ENCODE measurements at places on chromosomes 12 and 14.

DNA sequence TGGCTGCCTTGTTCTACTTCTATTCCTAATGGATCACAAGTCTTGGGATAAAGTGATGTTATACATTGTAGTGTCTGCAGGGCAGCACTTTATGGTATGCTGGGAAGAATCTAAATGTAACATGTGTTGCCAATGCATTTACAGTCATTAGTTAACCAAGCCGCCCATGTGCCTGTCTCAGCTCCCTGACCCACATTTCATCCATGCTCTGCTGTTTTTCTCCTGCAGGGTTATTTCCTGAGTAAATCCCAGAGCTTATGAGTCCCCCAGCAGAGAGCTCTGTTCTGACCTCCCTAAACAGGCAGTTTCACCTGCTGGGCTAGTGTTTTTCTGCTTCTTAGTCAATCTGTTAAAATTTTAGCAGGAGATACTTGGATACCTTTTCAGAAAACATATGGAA lies 4.4 kb upstream of the TMTC2 start:
- DNase-seq, result no peak
- peaks cover 12% of the 10 kb centered on the region for H3K4me1 ChIP-seq
- H3K36me3 ChIP-seq, result no peaks in the 10 kb centered on the region

- H3K27ac ChIP-seq, result no peak overlapping the region
- H3K4me3 ChIP-seq, result no peak overlapping the region
- H3K36me3 ChIP-seq, result peaks cover 9% of the 10 kb centered on the region
- DNase-seq, result no peak
- H3K27me3 ChIP-seq, result no peaks in the 10 kb centered on the region
These were observed 9.3 kb upstream of the USP15 start for GRCh38 chr12:62250671-62251608.

DNA sequence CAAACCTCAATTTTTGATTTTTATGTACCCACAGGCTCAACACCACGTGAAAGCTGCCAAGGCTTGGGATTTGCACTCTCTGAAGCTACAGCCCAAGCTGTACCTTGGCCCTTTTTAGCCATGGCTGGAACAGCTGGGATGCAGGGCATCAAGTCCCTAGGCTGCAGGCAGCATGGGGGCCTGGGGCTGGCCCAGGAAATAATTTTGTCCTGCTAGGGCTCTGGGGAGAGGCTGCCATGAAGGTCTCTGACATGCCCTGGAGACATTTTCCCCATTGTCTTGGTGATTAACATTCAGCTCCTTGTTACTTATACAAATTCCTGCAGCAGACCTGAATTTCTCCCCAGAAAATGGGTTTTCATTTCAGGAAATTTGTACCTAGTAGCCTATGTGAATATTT lies 103.7 kb downstream of the SCAF11 start:
- no peak overlapping the region for H3K4me3 ChIP-seq
- H3K4me1 ChIP-seq, result peaks cover 6% of the 10 kb centered on the region
- peaks cover 2% of the 10 kb centered on the region for H3K27me3 ChIP-seq
- no peak overlapping the region for H3K27ac ChIP-seq
- H3K36me3 ChIP-seq, result peaks cover 20% of the 10 kb centered on the region

- H3K4me3 ChIP-seq, result no peak overlapping the region
- no peak for DNase-seq
- H3K27ac ChIP-seq, result no peak overlapping the region
- no peaks in the 10 kb centered on the region for H3K36me3 ChIP-seq
- H3K27me3 ChIP-seq, result no peaks in the 10 kb centered on the region
These were observed 354.1 kb downstream of the DPF3 start for GRCh38 chr14:72539661-72540315.

GRCh38 chr12:91140026-91140931 lies 29.0 kb upstream of the LUM start:
- no peaks in the 10 kb centered on the region for H3K36me3 ChIP-seq
- no peak for DNase-seq
- H3K27me3 ChIP-seq, result no peaks in the 10 kb centered on the region
- H3K27ac ChIP-seq, result no peak overlapping the region

- H3K27me3 ChIP-seq, result peaks cover 5% of the 10 kb centered on the region
- no peak for DNase-seq
- H3K4me3 ChIP-seq, result no peak overlapping the region
- no peaks in the 10 kb centered on the region for H3K36me3 ChIP-seq
- no peak overlapping the region for H3K27ac ChIP-seq
These were observed 218.6 kb upstream of the SYT1 start for GRCh38 chr12:78645956-78646355.

Data from endothelial cell (in vitro differentiated cells).